ENCODE measurements at places on chromosomes 6 and 20.
A peak's percentile ranks its signal among the peaks of the same experiment; 100 is the strongest.

- peak; percentile 31 for DNase-seq
Measured at GRCh38 chr6:96032661-96033060, 16.9 kb downstream of the FUT9 start.

- DNase-seq: no peak
Measured at GRCh38 chr20:10922941-10923340, 249.1 kb upstream of the JAG1 start.

GRCh38 chr20:21575167-21575566, 61.3 kb upstream of the NKX2-2 start:
- DNase-seq: no peak

DNA sequence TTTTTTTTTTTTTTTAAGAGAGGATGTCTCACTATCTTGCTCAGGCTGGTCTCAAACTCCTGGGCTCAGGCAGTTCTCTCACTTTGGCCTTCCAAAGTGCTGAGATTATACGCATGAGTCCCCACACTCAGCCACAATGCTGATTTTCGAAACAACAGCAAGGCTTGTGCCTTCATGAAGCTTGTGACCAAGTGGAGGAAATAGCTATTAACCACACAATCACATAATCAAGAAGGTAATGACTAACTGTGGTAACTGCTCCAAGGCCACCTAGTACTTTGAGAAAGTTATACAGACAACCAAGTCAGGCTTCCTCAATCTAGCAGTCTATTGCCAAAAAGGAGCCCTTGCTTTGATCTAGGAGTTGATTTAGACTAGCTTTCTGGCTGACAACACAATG, 46.3 kb downstream of the SOD2 start:
- DNase-seq: no peak

DNA sequence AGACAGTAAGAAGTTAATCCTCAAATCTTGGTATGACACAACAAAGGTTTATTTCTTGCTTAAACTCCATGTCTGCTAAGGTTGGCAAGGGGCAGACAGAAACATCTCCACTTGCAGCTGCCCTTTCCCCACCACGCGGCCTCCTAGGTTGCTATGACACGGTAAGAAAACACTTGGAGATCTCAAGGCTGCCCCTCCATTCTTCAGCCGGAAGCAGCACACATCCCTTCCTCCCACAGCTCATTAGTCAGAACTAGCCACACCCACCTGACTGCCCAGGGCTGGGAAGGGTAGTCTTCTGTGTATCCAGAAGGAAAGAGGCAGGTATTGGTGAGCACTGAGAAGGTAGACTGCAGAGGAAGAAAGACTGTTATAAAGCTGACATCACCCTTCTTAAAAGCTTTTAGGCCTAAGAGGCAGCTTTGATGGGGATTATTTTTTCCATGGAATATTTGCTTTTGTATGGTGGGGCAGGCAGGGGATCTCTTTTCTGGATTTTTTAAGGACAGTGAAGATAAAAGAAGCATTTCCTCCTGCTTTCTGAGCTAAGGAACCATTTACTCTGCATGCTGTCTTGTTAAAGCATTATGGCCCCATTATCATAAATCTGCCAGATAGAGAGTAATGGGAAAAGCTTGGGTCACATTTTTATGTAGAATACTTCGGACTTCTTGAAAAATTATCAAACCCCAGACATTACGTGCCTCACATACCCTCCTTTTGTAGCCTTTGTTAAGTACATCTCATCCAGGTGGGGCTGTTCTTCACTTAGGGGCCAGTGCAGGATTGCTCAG, 41.6 kb downstream of the MRAP2 start:
- DNase-seq: no peak

DNA sequence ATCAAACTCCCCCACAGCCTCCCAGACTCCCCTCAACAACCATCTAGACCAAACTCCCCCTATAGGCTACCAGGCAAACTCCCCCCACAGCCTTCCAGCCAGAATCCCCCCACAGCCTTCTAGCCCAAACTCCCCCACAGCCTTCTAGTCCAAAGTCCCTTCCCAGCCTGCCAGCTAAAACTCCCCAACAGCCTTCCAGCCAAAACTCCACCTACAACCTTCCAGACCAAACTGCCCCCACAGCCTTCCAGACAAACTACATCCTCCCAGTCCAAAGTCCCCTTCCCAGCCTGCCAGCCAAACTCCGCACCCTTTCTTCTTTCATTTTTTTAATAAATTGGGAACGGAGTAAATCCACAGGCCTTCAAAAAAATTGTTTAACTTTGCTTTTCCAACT, 37.4 kb upstream of the SYNDIG1 start:
- no peak for DNase-seq
